ENCODE measurements at places on chromosomes 12 and 14. TPM values are rescaled to one million over a fixed set of nuclear protein-coding genes. Genes with fewer than 3 reads are reported as not detected.

GRCh38 chr12:3680919-3681594, 71.9 kb downstream of the CRACR2A start:
- DNase-seq: no peak
- H3K27ac ChIP-seq: no peak overlapping the region
- H3K4me3 ChIP-seq: no peak overlapping the region
- peaks cover 43% of the 10 kb centered on the region for H3K36me3 ChIP-seq
- H3K4me1 ChIP-seq: peaks cover 8% of the 10 kb centered on the region

- H3K36me3 ChIP-seq: no peaks in the 10 kb centered on the region
- H3K27me3 ChIP-seq: no peaks in the 10 kb centered on the region
- no peak for DNase-seq
Measured at GRCh38 chr14:83485591-83485990, 1951.9 kb upstream of the SEL1L start.

DNA sequence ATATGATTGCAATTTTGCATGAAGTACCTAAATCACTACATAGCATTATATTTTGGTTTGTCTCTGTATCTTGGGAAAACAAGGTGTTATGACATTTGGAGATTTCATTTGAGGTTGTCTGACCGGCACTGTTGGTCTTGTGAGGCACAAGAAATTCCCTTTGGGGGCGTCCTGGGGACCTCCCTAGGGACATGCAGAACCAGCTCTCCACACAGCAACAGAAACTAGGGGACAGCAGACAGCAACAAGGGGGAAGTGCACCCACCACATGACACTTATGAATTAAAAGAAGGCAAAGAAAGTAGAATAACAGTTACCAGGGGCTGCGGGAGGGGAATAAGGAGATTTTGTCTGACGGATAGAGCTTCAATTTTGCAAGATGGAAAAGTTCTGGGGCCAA, 14.4 kb downstream of the DDX54 start:
- no peak overlapping the region for H3K27ac ChIP-seq
- peaks cover 90% of the 10 kb centered on the region for H3K36me3 ChIP-seq
- no peaks in the 10 kb centered on the region for H3K4me1 ChIP-seq
- no peak overlapping the region for H3K4me3 ChIP-seq
- no peaks in the 10 kb centered on the region for H3K27me3 ChIP-seq

Gene SYCP3
- total RNA-seq: not detected

Data from K562 (cell line).